Bronchial epithelial cell (primary cell): ENCODE measurements at places on chromosomes 7 and 10. TPM values are rescaled to one million over a fixed set of nuclear protein-coding genes. Genes with fewer than 3 reads are reported as not detected.

- DNase-seq = peak; percentile 7
Observed at GRCh38 chr10:5762531-5762930, 50.7 kb downstream of the GDI2 start.

GRCh38 chr10:34240039-34240438, 575.1 kb downstream of the PARD3 start:
- DNase-seq = no peak

GRCh38 chr7:31443457-31443856, 70.4 kb upstream of the ITPRID1 start:
- peak; percentile 62 for DNase-seq

- DNase-seq = peak; percentile 47
Observed at GRCh38 chr7:93622036-93623033, 47.8 kb upstream of the CALCR start.

Gene NACAD
- under 0.01 and 0.13 TPM in 2 replicates for total RNA-seq

GRCh38 chr7:12239806-12240205, 28.7 kb downstream of the TMEM106B start:
- no peak for DNase-seq

DNA sequence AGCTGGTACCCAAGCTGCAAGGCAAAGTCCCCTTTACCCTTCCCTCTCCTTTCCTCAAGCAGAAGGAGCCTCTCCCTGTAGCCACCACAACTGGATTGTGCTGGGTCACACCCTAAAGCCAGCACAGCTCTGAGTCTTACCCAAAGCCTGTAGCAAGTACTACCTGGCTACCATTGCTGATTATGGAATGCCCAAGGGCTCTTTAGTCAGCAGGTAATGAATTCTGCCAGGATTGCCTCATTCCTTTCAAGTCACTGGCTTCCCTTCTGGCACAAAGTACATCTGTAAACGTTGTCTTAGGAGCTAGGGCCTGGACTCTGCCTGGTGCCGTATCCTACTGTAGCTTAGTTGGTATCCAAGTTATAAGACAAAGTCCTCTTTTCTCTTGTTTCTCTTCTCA, 52.0 kb downstream of the FAS start:
- DNase-seq = peak; percentile 98

GRCh38 chr10:77281719-77282118, 355.9 kb downstream of the KCNMA1 start:
- no peak for DNase-seq

DNA sequence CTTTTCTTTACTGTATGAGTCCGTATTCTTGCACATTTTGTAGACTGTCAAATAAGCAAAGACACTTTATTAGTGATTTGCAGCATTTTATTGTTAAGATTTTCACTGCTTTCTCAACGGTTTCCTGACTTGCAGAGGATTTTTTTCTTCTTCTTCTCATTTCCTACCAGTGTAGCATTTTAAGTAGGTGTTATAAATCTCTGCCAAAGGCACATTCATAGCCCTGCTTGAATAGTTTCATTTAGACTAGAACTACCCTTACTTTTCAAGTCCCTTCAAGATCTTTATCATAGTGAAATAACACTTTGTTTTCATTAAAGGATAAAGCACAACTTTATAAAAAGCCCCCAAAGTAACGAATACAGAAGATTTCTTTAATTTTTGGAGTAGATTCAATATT, 271.4 kb downstream of the TSPAN12 start:
- DNase-seq = no peak

Gene SLC26A3
- not detected in 2 replicates for total RNA-seq

Gene GHRHR
- not detected in 2 replicates for total RNA-seq

DNA sequence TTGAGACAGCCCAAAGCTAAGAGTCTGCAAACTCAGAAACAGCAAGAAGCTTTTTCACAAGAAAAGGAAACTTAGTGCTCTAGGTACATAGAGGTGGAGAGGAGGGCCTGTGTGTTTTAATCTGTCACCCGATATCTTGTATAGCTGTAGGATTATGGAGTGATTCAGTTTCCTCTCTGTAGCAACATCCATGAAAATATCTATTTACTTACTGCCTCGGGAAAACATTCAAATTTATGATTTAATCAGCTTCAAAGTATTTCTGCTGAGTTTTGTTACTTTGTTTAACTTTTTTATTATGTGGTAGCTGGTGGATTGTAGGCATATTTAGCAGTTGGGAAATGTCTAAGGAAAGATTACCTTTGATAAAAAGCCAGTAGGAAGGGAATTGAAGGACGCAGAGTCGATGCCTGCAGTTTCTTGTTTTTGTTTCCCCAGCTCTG, 292.0 kb downstream of the CCDC3 start:
- DNase-seq = peak; percentile 88

- no peak for DNase-seq
Observed at GRCh38 chr7:111184987-111185386, 94.1 kb downstream of the LRRN3 start.

DNA sequence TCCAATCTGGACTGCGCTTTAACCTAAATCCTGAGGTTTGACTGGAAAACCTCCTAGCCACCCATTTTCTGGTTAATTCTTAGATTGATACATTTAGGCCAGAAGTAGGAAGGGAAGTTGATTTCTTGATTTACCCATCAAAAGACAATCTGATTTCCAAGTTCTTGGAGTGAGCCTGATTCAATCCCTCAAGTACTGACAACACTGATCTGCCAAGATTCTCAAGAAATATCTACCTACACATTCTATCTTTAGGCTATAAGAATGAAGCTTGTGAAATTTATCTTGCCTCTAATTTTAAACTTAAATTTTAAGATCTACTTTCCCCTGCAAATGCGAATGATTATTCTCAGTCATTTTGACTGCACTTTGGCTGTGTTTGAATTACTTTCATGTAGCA, 5.9 kb downstream of the TAS2R16 start:
- DNase-seq = no peak

DNA sequence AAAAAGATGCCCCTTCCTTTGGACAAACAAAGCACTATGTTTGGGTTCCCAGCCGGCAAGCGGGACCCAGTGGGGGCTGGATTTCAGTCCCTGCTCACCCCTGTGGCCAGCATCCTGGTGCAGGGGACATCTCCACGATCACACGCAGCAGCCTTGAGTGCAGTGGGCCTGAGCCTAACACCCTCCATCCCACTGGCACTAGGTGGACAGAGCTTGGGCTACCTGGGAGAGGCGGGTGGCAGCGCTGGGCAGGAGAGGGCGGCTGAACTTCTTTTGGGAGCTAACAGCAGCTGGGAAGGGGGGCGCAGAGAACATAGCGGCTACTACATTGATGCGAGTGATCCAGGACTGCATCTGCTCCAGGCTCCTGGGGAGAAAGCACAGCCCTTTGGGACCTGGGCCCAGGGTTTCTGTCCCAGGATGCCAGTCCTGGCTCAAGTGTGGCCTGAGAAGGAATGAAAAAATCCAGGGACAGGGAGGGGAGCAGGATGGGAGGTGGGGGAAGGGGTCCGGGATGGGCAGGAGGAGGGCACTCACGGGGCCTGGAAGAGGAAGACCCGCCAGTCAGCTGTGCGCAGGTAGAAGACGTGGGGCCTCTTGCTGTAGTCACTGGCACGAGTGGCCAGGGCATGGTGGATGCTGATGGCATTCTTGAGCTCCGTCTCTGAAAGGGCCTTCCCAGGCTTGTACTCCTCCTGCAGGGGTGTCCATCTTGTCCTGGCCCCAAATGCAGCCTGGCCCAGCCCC, 9.0 kb downstream of the NFKB2 start:
- DNase-seq = no peak

- no peak for DNase-seq
Observed at GRCh38 chr7:47149208-47149839, 432.6 kb downstream of the TNS3 start.

DNA sequence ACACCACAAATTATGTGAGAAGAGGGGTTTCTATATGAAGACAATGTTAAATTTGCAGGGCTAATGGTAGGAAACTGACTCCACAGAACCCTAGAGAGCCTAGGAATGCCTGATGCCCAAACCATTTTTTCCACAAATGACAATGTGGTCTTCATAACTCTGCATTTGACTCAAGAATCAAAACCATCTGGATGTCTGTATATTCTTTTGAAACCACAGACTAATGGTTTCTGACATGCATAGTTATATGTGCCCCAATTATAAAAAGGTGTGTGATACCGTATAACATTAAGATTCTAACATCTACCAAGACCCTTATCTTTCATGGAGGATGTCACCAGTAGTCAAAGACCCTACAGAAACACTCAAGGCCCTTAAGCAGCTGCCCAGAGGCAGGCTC, 20.3 kb downstream of the SEC61G start:
- no peak for DNase-seq

Gene ADAM8
- total RNA-seq = 34.2 and 41.6 TPM in 2 replicates

- no peak for DNase-seq
Observed at GRCh38 chr7:157739031-157739430, 402.2 kb downstream of the DNAJB6 start.

Gene HYAL4
- under 0.01 and 0.13 TPM in 2 replicates for total RNA-seq

- DNase-seq = peak; percentile 86
Observed at GRCh38 chr10:77873536-77874380, 52.8 kb downstream of the DLG5 start.

DNA sequence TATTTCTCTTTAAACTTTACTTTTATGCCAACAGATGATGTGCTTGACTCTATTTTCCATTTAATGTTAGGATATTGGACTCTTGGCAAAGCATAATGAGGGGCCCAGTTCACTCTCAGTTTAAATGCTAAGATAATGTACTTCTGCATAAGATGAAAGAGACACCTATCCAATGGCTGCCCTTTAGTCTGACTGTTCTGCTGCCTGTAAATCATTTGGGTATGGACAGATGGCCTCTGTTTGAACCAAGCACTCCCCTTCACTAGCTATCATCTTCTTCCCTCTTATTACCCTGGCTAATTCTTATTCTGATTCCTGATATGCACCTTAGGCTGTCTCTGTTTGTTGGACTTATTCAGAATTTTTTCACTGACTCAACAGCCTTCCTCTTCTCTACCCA, 72.1 kb downstream of the SEM1 start:
- no peak for DNase-seq

DNA sequence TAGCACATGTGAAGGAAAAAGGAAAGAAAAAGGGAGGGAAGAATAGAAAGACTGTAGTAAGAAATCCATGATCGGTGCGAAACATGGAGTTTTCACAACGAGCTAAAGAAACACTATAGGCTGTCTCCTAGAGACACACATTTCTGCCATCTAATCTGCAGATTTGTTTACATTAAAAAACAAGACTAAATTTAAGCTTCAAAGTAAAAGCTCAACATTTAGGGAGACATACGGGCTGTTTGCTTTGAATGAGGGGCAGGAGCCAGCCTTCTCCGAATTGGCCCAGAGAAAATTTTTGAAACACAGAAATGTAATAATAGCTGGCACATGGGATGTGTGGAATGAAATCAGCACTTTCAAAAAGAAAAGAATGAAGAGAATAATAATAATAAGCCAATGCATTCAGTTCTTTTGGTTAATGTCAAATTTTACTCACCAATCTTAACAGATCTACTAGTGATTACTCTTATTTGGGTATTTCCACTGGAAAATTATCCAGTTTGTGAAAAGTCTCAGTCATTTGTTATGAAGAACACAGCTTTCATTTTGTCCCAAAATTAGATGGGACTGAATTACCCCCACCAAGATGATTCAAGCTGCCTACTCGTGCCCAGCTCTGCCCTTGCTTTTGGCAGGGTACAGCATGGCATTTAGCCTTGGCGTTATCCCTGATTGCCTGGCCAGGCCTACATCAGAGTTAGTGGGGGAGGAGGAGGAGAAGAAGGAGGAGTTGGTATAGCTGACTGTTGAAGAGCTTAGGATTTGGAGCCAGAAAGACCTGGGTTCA, 47.1 kb downstream of the MTURN start:
- DNase-seq = no peak

DNA sequence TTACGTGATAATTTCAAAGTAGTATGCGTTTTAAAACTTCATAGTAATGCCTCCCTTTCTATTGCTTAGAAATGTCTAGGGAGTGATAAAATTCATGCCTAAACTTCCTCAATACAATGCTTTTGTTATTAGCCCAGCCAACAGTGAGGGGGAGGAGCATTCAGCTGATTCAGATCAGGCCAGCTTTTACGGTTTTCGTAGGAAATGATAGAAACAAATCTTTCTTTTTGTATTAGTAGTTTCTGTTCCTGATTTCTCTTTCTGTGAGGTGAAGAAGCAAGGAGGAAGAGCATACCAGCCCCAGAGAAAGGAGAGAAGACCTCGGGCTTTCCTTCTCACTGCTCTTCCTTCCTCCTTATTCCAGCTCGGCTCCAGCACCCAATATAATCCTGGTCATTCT, 35.2 kb upstream of the ITPRID1 start:
- no peak for DNase-seq

DNA sequence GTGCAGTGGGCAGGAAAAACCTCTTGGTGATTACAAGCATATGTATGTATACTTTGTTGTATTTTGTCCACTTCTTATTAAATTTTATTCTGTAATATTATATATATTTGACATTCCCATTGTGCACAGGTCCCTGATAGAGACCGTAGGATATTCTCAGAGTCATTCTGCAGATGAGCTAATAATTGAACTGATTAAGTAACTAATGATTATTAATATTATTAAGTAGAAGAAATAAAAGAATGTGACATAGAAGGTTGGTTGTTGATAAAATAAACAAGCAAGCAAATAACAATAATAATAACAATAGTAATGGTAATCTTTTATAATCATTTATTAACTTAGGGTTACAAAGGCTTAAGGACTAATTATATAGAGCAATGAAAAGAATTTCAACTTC, 780.6 kb upstream of the ZWINT start:
- no peak for DNase-seq

Gene AP3M1
- total RNA-seq = 16.3 and 22.7 TPM in 2 replicates

DNA sequence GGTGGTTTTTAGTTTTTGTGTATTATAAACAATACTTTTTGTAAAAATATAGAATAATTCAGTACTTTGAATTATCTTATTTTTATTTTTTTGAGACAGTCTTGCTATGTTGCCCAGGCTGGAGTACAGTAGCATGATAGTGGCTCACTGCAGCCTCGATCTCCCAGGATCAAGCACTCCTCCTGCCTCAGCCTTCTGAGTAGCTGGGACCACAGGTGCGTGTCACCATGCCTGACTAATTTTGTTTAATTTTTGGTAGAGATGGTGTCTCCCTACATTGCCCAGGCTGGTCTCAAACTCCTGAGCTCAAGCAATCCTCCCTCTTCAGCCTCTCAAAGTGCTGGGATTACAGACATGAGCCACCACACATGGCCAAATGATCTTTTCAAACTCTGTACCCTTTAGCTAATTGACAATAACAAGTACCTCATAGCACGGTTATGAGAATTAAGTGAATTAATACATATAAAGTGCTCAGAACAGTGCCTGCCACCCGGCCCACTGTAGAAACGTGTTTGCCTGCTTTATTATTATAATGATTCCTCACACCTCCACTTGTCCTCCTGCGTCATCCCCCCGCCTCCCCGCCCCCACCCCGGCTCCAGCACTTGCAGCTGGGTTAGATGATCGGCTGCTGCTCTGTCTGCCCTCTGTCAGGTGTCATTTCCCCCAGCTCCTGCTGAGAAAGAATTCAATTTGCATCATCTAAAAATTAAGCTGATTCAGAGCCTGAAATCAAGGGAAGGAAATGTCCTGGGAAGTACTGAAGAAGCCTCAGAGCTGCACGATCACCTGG, 53.6 kb upstream of the NRF1 start:
- no peak for DNase-seq

Gene CYP2E1
- total RNA-seq = under 0.01 and 0.26 TPM in 2 replicates

GRCh38 chr7:36677769-36678437, 46.4 kb downstream of the AOAH start:
- no peak for DNase-seq

GRCh38 chr10:11646450-11646849, 35.0 kb upstream of the USP6NL start:
- no peak for DNase-seq

- no peak for DNase-seq
Observed at GRCh38 chr10:29533696-29534285, 101.0 kb downstream of the SVIL start.

Gene WASHC2A
- total RNA-seq = 24.0 and 37.1 TPM in 2 replicates

Gene TMEM236
- total RNA-seq = under 0.01 and 0.26 TPM in 2 replicates
